ENCODE measurements at places on chromosomes 12 and 14. TPM values are rescaled to one million over a fixed set of nuclear protein-coding genes. Genes with fewer than 3 reads are reported as not detected.
A peak's percentile ranks its signal among the peaks of the same experiment; 100 is the strongest.

Gene ALX1
- 0.62 TPM for total RNA-seq

Gene RD3L
- not detected for total RNA-seq

Gene RHOJ
- 7.1 TPM for total RNA-seq

Gene HCAR2
- not detected for total RNA-seq

Gene NEUROD4
- total RNA-seq = under 0.01 TPM

Gene TOMM20L
- not detected for total RNA-seq

Gene TMEM63C
- 0.71 TPM for total RNA-seq

Gene NPFF
- 0.98 TPM for total RNA-seq

Gene KRT82
- total RNA-seq = not detected

Gene PGF
- total RNA-seq = 30.2 TPM

Gene CMKLR1
- 3.0 TPM for total RNA-seq

DNA sequence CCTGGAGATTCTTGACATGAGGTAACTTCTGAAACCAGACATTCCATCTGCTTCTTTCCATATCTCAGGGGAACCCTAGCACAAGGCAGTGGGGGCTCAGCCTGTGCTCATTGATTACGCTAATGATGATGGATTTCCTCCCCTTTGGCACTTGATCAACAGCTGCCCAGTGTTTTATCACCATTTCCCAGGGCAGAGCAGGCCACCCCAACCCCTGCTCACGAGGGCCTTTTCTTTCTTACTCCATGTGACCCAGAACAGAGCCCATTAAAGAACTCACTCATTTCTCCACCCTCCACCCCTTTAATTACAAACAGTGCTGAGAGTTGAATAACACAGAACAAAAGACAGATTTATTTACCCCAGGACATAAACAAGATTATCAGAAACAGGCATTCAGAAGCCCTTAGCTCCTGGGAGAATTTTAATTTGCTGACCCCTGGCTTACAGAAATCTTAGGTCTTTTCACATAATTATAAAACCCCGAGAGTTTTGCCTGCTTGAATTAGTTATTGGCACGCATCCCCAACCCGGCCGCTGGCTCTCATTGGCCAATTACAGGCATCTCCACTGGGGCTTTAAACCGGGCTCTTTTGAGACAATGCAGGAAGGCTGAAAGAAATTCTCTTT is 32.0 kb upstream of the CCDC60 start:
- no peaks in the 10 kb centered on the region for H3K36me3 ChIP-seq
- peaks cover 3% of the 10 kb centered on the region for H3K4me1 ChIP-seq
- H3K27ac ChIP-seq = no peak overlapping the region
- H3K4me3 ChIP-seq = no peak overlapping the region

GRCh38 chr14:101548710-101549109 is 12.6 kb upstream of the DIO3 start:
- H3K27me3 ChIP-seq = peaks cover 8% of the 10 kb centered on the region
- H3K36me3 ChIP-seq = no peaks in the 10 kb centered on the region
- no peak overlapping the region for H3K27ac ChIP-seq
- DNase-seq = no peak
- no peak overlapping the region for H3K4me3 ChIP-seq
- no peaks in the 10 kb centered on the region for H3K4me1 ChIP-seq

DNA sequence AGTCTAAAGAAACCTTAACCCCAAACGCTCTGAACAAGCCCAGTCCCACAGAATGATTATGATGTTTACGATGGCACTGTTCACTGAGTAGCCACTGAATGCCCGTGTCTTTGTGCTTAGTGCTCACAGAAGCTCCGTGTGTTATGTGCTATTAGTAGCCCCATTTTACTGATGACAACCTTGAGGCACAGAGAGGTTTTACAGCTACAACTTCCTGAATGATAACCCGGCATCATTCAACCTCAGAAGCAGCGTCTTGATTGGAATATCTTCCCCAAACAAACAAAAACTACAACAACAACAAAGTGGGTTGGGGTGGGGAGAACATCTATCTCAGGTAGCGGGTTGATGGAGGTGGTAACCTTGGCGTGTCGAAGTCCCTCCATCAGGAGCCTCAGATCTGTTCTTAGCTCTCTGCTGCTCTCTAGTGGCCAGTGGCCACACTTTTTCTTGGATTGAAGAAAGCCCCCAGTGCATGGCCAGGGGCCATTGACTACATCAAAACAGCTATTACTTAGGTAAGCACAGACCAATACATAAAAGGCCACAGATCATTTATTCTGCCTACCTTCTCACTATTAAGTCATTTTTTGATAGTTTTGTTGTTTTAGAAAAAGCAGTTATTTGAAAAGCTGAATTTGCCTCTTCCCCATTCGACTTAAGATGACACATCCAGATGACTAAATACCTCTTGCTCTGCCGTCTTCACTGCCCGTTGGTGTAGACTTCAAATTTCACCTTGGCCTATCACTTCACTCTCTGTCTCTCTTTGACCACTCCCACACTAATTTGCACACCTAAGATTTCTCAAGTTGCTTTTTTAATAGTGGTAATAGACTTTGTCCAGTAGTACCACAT is 376.9 kb downstream of the GALC start:
- DNase-seq = peak; percentile 69
- H3K4me1 ChIP-seq = no peaks in the 10 kb centered on the region
- no peak overlapping the region for H3K27ac ChIP-seq

DNA sequence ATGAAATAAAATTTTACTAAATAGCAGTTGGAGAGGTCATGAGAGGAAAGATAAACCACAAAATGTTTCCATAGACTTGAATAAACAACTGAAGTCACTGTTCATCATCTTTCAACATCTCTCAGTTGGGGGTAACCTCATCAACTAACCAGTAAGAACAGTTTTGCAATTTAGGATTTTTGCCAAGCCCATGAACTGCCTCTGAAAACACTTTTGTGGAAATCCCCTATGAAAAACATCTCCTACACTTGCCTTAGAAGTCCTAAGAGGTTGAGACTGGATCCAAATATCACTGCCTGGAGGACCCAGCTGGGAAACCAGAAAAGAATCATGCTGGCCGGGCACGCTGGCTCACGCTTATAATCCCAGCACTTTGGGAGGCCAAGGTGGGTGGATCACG is 273.1 kb downstream of the C12orf50 start:
- no peak for DNase-seq
- no peak overlapping the region for H3K27ac ChIP-seq
- H3K27me3 ChIP-seq = no peaks in the 10 kb centered on the region
- H3K4me3 ChIP-seq = no peak overlapping the region
- no peaks in the 10 kb centered on the region for H3K4me1 ChIP-seq

DNA sequence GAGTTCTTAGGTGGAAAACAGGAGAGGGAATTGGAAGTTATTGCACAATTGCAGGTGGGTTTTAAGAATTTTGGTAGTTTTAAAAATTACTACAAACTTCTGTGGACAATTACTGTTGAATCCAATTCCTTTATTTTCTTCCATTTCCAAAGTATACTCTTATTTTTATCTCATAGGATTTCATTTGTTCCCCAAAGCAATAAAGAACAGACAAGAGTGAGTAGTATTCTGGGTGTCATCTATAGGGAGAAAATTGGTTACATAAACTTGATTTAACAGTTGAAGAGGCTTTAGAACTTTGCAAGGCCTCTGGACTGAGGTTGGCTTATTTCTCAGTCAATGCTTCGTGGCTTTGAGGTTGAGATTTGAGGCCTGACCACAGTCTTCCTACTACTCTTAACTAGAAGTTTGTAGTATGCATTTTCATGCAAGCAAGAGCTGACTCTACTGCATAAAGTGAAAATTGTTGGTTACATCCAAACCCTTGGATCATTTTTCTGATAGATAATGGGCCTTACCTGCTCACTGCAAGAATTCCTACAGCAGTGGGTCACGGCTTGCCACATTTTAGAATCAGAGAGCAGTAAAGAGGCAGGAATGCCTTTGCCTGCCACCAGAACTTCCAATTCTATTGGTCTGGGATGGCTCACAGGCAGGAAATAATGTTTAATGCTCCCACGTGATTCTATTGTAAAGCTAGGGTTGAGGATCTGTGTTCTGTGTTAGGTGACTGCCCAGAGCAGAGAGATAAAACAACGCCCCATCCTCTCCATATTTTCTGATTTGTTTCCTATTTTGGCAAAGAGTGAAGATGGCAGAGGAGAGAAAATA is 270.5 kb downstream of the TTC6 start:
- no peaks in the 10 kb centered on the region for H3K36me3 ChIP-seq
- H3K4me3 ChIP-seq = no peak overlapping the region
- no peaks in the 10 kb centered on the region for H3K4me1 ChIP-seq
- no peaks in the 10 kb centered on the region for H3K27me3 ChIP-seq
- no peak for DNase-seq

DNA sequence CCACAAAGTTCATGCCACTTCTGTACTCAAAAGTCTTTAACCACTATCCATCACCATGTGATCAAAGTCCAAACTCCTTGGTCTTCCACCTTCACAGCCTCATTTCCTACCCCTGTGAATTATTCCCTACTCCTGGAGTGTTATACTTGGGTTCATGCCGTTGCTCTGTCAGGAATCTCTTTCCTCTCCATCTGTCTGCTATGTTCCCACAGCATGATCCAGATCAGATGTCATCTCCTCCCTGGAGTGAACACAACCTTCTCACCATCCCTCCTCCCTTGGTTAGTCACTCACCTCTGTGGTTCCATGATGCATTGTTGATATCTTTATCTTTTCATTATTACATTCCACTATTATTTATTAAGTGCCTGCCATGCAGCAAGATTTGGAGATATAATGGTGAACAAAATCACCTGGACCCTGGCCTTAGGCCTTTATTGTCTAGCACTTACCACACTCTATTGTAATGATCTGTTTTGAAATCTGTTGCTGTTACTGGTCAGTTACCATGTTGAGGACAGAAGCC is 22.4 kb downstream of the LACRT start:
- H3K4me3 ChIP-seq = no peak overlapping the region
- DNase-seq = no peak
- H3K27me3 ChIP-seq = peaks cover 8% of the 10 kb centered on the region
- no peak overlapping the region for H3K27ac ChIP-seq

GRCh38 chr14:76599559-76600287 is 161.5 kb upstream of the VASH1 start:
- peaks cover 4% of the 10 kb centered on the region for H3K27me3 ChIP-seq
- DNase-seq = peak; percentile 20
- H3K36me3 ChIP-seq = no peaks in the 10 kb centered on the region
- H3K4me1 ChIP-seq = peaks cover 2% of the 10 kb centered on the region

DNA sequence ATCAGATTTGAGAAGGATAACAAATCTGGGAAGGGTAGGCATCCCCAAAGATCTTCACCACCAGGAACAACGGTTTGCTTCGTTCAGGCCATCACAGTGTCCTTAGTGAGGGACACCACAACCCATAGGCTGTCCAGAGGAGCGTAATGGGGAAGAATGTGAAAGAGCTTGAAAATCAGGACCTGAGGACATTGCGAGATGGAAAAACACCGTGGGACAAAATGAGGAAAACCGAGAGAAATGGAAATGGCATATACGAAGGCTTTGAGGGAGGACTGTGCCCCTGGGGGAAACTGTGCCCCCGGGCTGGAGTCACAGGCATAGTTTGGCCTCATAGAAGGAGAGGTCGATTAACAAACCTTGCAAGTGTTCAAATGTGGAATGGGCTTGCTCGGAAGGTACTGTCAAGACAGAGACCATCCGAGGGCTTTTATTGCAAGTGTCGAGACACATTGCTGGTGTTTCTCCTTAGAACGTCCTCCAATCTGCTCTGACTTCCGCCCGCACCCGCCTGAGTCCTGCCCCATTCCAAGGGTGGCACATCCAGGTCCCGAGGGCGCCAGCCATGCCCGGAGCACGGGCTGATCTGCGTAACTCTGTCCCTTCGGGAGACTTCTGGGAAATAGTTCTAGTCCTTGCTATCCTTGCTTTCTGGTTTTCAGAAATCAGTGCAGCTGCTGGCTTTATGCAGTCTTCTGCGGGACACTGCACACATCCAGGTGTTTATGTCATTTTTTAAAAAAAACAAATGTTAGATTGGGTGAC is 885 bp upstream of the PALS1 start:
- H3K4me3 ChIP-seq = peak overlapping the region; percentile 73
- peak overlapping the region; percentile 83 for H3K27ac ChIP-seq
- no peak for DNase-seq
- H3K36me3 ChIP-seq = no peaks in the 10 kb centered on the region
- peaks cover 7% of the 10 kb centered on the region for H3K4me1 ChIP-seq

GRCh38 chr12:132339856-132340255 is 10.5 kb upstream of the GALNT9 start:
- H3K4me3 ChIP-seq = no peak overlapping the region
- no peaks in the 10 kb centered on the region for H3K36me3 ChIP-seq
- no peak overlapping the region for H3K27ac ChIP-seq
- H3K27me3 ChIP-seq = peaks cover 48% of the 10 kb centered on the region

GRCh38 chr12:49800421-49801140 is 27.6 kb downstream of the NCKAP5L start:
- no peaks in the 10 kb centered on the region for H3K27me3 ChIP-seq
- peaks cover 39% of the 10 kb centered on the region for H3K4me1 ChIP-seq
- no peak overlapping the region for H3K4me3 ChIP-seq
- DNase-seq = no peak

DNA sequence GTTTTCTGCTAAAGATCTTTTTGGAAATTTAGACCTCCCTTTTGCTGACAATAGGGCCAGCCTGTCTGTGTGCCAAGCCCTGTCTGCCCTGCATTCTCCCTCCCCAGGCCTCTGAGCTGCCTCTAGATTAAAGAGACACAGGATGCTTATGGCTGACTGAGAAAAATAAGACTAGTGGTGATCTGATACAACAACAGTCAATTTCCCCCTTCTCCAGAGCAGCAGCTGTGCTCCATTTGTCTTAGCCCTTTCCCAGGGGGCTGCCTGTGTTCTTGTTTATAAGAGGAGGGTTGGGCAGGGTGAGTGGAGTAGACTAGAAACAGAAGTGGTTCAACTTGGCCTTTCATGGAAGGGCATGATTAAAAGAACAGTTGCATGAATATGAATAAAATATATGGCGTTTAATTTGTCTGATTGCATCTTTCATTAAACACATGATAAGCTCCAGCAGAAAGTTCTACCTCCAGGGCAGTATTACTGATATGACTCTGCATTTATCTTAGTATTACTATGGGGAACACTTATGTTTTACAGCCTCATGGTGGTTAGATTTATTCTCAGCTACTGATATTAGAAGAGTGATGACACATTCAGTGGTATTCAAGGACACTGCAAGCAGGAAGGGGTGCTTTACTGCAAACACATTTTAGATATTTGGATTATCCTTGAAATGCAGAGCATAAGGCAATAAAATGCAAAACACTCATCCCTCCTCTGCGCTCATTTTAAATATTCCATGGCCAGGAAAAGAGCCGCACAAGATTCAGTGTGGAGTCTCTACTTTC is 150.2 kb upstream of the CLEC14A start:
- peaks cover 5% of the 10 kb centered on the region for H3K4me1 ChIP-seq
- no peak overlapping the region for H3K4me3 ChIP-seq
- H3K36me3 ChIP-seq = no peaks in the 10 kb centered on the region
- DNase-seq = peak; percentile 81

- H3K27me3 ChIP-seq = no peaks in the 10 kb centered on the region
- no peak overlapping the region for H3K27ac ChIP-seq
- H3K4me3 ChIP-seq = no peak overlapping the region
- DNase-seq = no peak
These were observed 97.8 kb upstream of the FERMT2 start for GRCh38 chr14:53048631-53049030.

Measured in muscle of leg (tissue), 16 donors.